LHCN-M2 (cell line): ENCODE measurements at places on chromosomes 7 and 10. TPM values are rescaled to one million over a fixed set of nuclear protein-coding genes. Genes with fewer than 3 reads are reported as not detected.

The RNF32 gene
- total RNA-seq = 2.8 and 4.1 TPM in 2 replicates

The EGR2 gene
- 0.13 and 0.46 TPM in 2 replicates for total RNA-seq

The CYP2C19 gene
- not detected in 2 replicates for total RNA-seq

The GRM3 gene
- total RNA-seq = not detected in 2 replicates

- no peak for DNase-seq
Measured at GRCh38 chr10:1202343-1202742, 146.2 kb downstream of the WDR37 start.

DNA sequence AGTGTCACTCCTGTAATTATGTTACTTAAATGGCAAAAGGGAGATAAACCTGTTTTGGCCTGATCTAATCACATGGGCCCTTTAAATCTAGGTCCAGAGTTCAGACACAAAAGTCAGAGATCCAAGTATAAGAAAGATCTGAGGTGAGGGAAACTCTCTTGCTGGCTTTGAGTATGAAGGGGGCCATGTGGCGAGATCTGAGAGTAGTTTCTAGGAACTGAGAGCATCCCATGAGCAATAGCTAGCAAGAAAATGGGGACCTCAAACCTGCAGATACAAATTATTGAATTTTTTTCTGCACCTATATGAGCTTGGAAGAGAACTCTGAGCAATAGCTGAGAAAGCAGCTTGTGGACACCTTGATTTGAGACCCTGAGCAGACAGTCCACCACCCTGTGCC is 27.6 kb downstream of the ANKRD7 start:
- no peak for DNase-seq
